HCT116 (cell line): ENCODE measurements at places on chromosomes 4 and X. TPM values are rescaled to one million over a fixed set of nuclear protein-coding genes. Genes with fewer than 3 reads are reported as not detected.

RIBC1 gene
- 0.61 TPM for total RNA-seq

BRS3 gene
- not detected for total RNA-seq

PRKG2 gene
- 2.1 TPM for total RNA-seq

EDA2R gene
- total RNA-seq: not detected

SLC10A3 gene
- total RNA-seq: 16.2 TPM

EXOC1L gene
- not detected for total RNA-seq
